K562 (cell line): ENCODE measurements at places on chromosomes 4 and X. TPM values are rescaled to one million over a fixed set of nuclear protein-coding genes. Genes with fewer than 3 reads are reported as not detected.

ATP2B3 gene
- not detected in 2 replicates for total RNA-seq

FAM149A gene
- total RNA-seq: not detected in 2 replicates

BEX2 gene
- total RNA-seq: 5.2 and 8.3 TPM in 2 replicates

DCHS2 gene
- 6.9 and 7.1 TPM in 2 replicates for total RNA-seq

TMPRSS11F gene
- total RNA-seq: 0.09 TPM in 1 of 2 replicates, not detected in the other

GAGE13 gene
- total RNA-seq: 77.6 and 79.1 TPM in 2 replicates

HSFX3 gene
- total RNA-seq: not detected in 2 replicates

ERAS gene
- not detected in 2 replicates for total RNA-seq

CXCL13 gene
- not detected in 2 replicates for total RNA-seq

HGFAC gene
- 0.09 TPM in 1 of 2 replicates, not detected in the other for total RNA-seq

DNA sequence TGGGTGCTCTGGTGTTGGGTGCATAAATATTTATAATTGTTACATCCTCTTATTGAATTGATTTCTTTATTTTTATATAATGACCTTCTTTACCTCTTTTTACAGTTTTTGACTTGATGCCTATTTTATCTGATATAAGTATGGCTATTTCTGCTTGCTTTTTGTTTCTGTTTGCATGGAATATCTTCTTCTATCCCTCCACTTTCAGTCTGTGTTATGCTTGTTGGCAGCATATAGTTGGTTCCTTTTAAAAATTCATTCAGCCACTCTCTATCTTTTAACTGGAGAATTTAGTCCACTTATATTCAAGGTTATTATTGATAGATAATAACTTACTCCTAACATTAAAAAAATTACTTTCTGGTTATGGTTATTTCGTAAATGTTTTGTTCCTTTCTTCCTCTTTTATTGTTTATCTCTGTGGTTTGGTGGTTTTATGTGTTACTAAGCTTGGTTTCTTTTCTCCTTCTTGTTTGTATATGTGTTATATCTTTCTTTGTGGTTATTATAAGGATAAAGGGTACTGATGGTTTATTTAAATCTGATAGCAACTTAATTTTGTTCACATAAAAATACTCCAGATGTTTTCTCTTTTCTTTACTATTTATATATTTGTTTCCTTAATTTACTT, 69.5 kb downstream of the IL15 start:
- DNase-seq: no peak

- no peak for DNase-seq
These were observed 4.8 kb upstream of the JCHAIN start for GRCh38 chr4:70671091-70671490.

DNA sequence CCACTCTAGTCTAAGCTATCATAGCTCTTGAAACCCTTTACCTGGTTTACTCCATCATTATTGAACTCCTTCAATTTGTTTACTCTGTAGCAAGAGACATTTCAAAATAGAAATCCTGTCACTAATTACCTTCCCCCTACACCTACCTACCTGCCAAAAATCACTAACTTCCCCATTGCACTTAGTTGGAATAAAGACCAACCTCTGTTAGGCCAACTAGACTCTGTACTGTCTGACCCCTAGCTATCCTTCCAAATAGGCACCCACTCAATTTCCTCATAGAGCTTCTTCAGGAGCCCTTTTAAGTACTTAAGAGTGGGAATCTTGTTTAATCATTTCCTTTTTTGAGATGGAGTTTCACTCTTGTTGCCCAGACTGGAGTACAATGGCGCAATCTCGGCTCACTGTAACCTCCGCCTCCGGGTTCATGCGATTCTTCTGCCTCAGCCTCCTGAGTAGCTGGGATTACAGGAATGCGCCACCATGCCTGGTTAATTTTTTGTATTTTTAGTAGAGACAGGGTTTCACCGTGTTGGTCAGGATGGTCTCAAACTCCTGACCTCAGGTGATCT, 8.9 kb upstream of the CDKL2 start:
- no peak for DNase-seq

DNA sequence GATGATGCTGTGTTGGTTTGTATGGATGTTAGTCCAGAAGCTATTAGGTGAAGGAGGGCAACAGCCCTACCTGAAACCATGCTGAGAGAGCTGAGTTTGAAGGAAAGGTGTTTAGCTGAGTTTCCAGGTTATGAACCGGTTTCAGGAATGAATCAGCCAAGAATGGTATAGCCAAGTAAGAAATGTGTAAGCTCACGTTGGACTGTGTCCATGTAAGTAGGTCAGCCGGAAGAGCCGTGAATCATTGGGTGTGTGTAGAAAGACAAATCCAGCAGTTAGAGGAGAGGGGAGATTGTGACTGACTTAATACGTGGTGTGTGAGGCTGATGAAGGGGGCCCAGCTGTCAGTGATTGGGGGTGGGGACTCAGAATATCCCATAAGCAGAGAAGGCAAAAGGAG, 77.2 kb upstream of the SPIN4 start:
- no peak for DNase-seq

DNA sequence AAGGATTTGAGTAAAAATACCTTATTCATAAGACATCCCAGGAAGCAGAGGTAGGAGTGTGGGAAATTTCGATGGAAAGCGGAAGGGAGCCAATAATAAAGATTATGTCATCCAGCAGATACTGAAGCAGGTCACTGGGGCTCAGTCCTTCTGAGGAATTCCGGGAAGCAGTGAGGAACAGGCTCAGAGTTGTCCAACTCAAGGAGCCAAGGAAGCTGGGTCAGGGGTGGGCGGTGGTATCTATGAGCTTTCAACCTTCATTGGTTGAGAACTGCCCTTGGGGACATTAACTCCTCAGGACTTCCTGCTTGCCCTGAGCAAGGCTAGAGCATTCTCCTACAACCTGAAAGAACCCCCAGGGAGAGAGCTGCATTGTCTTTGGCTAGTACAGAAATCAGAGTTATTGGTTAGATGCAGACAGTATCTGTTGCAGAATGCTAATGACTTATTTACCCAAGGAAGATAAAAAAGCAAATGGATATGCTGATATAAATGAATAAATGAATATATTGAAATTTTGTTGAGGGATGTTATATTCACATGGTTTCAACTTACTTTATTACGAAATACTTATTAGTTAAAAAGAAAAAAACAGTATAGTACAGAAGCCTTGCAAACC, 68.2 kb downstream of the DMP1 start:
- DNase-seq: no peak

DNA sequence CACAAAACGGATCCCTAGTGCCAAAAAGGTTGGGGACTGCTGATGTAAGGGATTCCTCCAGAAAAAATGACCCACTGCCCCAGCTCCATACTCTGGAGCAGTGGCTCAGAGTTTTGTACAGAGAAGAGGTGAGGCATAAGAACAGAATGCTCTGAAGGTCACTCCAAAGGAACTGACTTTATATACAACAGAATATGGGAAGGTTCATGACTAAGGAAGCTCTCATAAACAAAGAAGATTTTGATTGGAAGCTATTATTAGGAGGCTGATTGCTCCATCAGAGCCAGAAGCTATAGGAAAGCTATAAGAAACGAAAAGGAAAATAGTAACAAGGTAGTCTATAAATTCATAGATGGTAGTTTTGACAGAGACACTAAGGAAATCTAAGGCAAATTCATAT, 203.1 kb downstream of the SLC7A11 start:
- DNase-seq: no peak

DNA sequence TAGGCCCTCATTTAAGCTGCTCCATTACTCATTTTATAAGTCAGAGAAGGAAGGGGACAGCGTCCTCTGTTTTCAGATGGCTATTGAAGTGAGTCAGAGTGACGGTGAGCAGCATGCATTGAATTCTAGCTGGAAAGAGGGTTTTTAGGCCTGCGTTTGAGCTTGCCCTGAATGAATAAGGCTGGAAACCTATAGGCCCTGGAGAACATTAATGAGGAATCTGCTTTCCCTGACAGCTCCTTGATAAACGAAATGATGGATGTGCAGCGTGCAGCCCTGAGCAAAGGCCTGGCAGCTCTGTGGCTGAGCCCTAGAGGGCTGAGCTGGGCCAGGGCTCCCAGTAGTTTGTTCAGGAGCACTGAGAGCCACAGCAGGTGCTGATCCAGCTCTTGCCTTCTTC, 33.4 kb downstream of the TBL1X start:
- DNase-seq: no peak

DNA sequence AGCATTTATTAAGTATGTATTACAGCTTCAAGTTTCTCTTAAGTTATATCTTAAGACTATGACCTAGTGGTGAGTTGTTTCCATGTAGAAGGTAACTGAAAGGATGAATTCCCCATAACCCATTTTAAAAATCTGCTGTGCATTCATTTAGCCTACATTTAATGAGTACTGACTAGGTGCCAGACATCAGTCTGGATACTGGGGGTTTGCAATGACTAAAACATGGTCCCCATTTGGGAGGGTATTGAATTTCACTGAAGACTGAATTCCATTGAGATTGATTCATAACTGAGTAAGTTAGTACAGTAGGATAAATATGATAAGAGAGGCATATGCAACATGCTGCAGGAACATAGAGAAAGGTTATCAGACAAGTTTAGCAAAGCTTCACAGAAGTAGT, 241.5 kb downstream of the FRAS1 start:
- DNase-seq: no peak

DNA sequence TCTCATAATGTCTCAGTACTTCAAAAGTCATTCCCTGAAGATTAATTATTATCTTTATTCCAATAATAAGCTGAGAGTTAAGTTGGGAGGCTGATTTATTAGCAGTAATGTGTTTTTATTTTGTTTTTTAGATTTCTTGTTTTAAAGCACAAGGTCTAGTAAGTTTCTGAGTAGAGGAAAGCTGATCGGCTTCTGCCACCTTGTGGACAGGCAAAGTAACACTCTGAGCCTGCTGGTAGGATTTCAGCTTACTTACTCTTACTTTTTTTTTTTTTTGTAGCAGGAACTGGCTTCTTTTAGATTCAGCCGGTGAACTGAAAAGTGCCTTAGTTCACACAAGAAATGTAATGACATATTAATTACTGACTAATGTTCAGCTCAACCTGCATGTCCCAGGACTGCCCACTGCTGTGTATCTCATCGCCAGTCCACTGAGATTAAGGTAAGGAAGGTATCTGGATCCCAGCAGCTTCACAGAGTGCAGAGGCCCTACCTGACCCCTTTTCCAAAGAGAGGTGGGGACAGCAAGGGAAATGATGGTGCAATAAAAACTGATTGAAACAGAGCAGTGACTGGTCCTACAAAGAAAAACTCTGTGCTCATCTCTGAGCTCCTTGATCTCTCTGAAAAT, 126.5 kb downstream of the ADGRA3 start:
- DNase-seq: peak; percentile 37

DNA sequence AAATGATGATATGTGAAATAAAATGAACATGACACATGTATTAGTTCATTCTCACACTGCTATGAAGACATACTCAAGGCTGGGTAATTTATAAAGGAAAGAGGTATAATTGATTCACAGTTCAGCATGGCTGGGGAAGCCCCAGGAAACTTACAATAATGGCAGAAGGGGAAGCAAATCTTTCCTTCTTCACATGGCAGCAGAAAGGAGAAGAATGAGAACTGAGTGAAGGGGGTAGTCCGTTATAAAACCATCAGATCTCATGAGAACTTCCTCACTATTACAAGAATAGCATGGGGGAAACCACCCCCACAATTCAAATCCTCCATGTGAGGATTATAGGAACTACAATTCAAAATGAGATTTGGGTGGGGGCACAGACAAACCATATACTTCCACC, 243.9 kb upstream of the GYPA start:
- no peak for DNase-seq

GRCh38 chr4:184487503-184487902, 13.2 kb upstream of the IRF2 start:
- DNase-seq: no peak

DNA sequence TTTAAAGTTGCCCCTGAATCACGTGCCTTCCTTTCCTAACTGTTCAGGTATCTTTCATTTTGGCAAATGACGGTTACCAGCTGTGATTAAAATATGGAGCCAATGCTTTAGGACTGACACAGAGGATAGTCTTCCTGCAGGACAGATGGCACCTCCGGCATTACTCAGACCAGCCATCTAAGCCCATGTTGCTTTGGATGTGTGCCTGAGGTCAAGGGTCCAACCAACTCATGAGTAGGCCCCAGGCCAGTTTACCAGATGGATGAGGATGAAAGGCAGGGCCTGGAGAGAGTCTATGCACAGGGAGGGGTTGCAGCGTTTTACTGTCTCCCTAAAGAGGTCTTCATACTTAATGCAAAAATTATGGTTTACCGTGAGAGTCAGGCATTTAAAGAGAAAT, 174.0 kb upstream of the GATB start:
- no peak for DNase-seq

- no peak for DNase-seq
These were observed 54.8 kb upstream of the DCLK2 start for GRCh38 chr4:150023489-150023888.

- no peak for DNase-seq
These were observed 70.4 kb downstream of the OR13H1 start for GRCh38 chrX:131614241-131614640.

DNA sequence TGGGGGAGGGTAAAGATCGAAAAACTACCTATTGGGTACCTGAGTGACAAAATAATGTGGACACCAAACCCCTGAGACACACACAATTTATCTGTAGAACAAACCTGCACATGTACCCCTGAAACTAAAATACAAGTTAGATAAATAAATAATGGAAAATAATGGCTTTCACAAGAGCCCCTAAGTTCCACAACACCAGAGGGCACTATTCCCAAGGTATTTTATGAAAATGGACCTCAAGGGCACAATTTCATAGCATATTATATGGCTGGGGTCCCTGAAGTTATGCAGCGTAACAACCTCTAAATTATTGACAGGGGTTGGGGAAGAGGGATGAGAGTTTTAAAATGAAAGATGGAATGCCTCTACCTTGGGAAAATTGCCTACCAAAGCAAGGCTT, 81.3 kb upstream of the TMEM33 start:
- DNase-seq: no peak

DNA sequence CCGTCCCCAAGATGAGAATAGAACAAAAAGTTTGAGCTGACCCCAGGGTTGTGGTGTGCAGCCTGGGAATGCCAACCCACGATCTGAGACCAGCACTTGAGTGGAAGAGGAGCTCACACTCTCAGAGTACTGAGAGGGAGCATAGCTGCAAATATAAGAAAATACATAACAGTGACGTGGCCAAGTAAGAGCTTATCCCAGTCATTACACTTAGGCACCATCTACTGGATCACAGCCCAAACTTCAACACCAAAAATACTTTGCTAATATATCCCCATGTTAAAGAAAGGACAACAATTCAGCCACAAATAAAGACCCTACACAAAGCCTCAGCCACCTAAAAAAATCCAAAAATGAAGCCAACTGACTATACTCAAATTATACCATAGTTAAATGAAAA, 33.3 kb upstream of the CXCL6 start:
- no peak for DNase-seq

- DNase-seq: no peak
These were observed 123.1 kb upstream of the GRIA3 start for GRCh38 chrX:123060986-123061385.

- DNase-seq: no peak
These were observed 3.4 kb downstream of the NKRF start for GRCh38 chrX:119602701-119603255.
